SK-N-MC (cell line): ENCODE measurements at places on chromosomes 1 and 21.

- DNase-seq, result no peak
Observed at GRCh38 chr1:43716559-43717281, 9.4 kb downstream of the ST3GAL3 start.

DNA sequence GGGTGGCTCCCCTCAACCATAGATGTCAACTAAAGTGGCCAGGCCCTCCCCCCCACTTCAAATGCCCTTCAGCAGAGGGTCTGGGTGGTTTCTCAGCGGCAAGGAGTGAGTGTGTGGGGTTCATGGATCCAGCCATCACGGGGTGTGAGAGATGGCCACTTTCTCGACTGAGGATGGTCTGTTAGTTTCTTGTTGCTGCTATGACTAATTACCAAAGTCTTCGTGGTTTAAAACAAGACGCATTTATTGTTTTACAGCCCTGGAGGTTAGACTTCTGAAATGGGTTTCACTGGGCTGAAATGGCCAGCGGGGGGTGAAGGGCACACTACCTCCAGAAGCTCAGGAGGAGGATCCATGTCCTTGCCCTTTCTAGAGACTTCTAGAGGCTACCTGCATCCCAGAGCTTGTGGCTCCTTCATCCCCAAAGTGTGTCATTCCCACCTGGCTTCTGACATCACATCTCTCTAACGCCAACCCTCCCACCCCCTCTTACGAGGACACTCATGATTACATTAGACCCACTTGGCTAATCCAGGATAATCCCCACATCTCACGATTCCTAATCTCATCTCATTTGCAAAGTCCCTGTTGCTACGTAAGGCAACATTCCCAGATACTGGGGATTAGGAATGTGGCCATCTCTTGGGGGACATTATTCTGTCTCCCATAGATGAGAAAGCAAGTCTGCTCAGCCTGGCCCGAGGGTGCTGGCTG lies 53.0 kb downstream of the EPHB2 start:
- DNase-seq, result no peak

DNA sequence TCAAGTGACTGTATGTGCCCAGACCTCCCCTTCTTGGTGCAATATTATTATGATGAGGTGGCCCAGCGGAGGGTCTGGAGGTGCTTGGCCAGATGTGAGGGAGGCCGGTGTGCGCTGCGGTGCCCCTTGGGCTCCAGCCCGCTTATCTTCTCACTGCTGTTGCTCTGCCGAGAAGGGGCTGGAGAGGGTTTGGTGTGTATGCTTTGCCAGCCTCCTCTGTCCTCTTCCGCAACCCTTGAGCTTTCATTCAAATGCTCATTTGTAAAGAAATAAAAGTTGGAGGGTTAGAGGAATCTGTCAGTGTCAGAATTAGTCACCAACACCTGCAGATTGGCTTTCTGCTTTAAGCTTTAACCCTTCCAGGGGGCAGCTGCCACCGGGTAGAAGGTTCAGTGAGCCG lies 19.7 kb downstream of the RNF220 start:
- DNase-seq, result no peak

GRCh38 chr1:112703706-112704105 lies 3.2 kb downstream of the RHOC start:
- DNase-seq, result no peak

DNA sequence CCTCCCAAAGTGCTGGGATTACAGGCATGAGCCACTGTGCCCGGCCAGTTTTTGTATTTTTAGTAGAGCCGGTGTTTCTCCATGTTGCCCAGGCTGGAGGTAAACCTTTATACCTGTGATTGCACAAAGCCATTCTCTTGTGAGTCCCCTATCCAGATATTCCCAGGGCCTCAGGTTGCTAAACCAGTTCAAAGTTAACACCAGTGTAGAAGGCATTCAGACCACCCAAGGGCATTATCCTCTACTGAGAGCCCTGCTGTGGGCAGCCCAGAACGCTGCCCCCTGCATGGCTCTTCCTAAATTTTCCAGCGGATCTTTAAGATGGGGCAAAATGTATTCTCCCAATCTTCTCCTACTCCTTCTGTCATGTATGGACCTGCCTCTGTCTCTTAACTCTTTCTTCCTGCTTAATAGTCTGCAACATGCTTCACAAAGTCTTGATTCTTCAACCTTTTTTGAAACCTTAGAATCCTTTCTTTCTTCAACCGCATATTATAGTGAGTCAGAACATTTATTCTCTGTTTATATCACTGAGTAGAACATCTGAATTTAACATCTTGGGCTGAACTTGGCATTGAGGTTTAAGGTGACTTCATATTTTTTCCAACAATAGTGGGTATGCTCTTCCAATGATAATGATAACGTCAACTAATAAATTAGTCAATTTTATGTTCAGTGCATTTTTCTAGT lies 36.0 kb downstream of the UBE4B start:
- DNase-seq, result no peak
